Stimulated activated CD8-positive, alpha-beta memory T cell treated with anti-CD3 and anti-CD28 coated beads, Interleukin-15, amount 100 ng/mL, for 4 hours (primary cell): ENCODE measurements at places on chromosomes 6 and 20.

- DNase-seq: no peak
Observed at GRCh38 chr6:12296255-12296573, 6.1 kb downstream of the EDN1 start.

GRCh38 chr6:88574651-88575050 is 388.8 kb downstream of the RNGTT start:
- no peak for DNase-seq

DNA sequence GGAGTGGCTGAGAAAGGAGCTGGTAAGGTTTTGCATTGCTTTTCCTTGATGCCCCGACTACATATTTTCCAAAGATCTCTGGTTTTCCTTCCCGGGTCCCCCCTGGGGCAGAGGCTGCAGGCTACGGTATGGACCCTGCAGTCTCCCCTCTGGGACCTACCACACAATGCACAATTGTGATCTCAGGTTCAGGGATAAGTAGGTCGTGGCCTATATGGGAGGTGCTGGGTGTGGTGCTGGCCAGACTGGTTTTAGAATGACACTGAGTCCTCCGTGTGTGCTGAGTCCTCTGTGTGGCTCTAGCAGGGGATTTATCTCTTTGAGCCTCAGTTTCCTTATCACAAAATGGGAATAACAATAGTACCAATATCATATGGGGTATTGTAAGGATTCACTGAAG is 376 bp downstream of the C20orf202 start:
- no peak for DNase-seq

DNA sequence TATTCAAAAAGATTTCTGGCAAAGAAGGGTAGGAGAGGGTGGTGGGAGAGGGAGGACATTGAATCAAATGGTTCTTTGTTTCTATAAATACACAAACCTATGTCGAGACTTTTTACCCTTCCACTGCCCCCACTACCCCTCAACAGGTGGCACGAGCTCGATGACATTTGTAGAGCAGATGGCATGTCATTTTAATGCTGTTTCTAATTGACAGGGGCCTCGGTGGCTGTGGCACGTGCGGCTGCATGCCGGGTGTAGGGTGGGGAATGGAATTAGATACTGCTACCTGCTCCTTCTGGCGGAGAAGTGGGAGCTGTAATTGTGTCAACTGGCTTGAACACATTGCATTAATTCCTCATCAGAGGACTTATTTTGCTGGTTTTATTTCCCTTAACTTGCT is 29.1 kb upstream of the SASH1 start:
- DNase-seq: no peak

DNA sequence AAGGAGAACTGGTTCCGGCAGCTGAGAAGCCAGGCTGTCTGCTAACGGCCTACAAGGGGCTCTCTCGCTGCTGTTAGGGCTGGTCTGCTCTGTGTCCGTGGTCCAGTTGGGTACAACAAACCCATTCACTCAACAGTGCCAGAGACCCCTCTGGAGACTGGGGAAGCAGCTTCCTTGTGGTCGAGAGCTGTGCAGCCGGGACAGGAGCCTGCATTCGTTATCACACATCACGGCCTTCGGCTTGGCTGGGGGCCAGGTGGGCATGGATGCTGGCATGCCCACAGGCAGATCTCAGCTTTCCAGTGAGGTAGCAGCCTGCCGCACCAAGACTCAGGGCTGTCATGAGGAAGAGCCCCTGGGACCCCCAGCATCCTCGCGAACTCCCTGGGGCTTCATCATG is 124.7 kb downstream of the PREX1 start:
- no peak for DNase-seq

- no peak for DNase-seq
Observed at GRCh38 chr20:23415959-23416583, 5.2 kb downstream of the NAPB start.

- DNase-seq: no peak
Observed at GRCh38 chr20:62454904-62455636, 20.7 kb downstream of the GATA5 start.

DNA sequence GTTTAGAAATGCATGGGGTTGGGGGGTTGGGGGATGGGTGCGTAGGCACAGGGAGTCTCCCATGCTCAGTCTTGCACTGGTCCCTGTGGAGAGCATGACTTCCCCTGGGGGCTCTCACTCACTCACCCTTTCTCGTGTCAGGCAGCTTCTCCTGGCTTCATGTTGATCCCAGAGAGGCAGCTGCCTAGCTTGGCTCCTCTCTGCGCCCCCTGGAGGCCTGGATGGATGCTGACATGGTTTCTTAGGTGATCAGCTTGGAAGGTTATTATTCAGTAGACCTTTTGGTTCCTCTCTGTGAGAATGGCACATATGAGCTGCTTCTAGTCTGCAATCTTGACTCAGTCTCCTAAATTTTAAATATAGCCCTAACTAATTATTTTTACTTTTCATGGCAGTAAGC is 109.3 kb upstream of the FAM83B start:
- DNase-seq: no peak

GRCh38 chr6:16648003-16648402 is 113.3 kb downstream of the ATXN1 start:
- no peak for DNase-seq

DNA sequence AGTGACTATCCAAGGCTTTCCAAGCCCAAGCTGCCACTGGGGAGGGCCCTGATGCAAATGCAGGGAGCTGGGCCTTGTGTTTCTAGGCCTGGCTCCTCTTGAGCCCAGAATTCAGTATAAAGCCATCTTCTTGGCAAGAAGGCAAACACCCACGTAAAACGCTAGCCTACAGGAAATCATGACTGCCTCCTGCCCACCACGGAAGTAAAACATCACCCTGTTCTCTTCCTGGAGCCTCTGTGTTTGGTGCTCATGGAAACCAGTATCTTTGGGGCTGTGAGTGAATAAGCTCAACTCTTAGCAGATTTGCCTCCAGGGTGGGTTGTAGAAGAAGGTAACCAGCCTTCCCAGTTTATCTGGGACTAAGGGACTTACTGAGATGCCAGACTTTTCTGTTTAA is 271.0 kb downstream of the ZNF217 start:
- DNase-seq: no peak

GRCh38 chr6:40320441-40320840 is 266.7 kb downstream of the LRFN2 start:
- DNase-seq: no peak

GRCh38 chr20:32285621-32286371 is 8.3 kb downstream of the KIF3B start:
- peak; percentile 24 for DNase-seq

- DNase-seq: no peak
Observed at GRCh38 chr6:112199001-112199403, 55.4 kb downstream of the LAMA4 start.
